Activated T-cell treated with anti-CD3 and anti-CD28 coated beads, Interleukin-2, amount 50 U/mL, for 72 hours (primary cell): ENCODE measurements at places on chromosomes 7 and 10. TPM values are rescaled to one million over a fixed set of nuclear protein-coding genes. Genes with fewer than 3 reads are reported as not detected.

The CDK5 gene
- 9.4 TPM for total RNA-seq

The FAM53B gene
- 37.7 TPM for total RNA-seq

The SLC26A4 gene
- 7.9 TPM for total RNA-seq

GRCh38 chr10:6170638-6171037 is 32.1 kb upstream of the PFKFB3 start:
- no peaks in the 10 kb centered on the region for H3K27me3 ChIP-seq
- H3K27ac ChIP-seq: peak overlapping the region; percentile 83
- no peak for DNase-seq
- H3K36me3 ChIP-seq: peaks cover 33% of the 10 kb centered on the region
- H3K4me3 ChIP-seq: no peak overlapping the region
- H3K4me1 ChIP-seq: peaks cover 97% of the 10 kb centered on the region

GRCh38 chr10:79051766-79052165 is 17.0 kb upstream of the ZMIZ1 start:
- no peak overlapping the region for H3K27ac ChIP-seq
- H3K4me3 ChIP-seq: no peak overlapping the region
- peaks cover 37% of the 10 kb centered on the region for H3K4me1 ChIP-seq
- H3K36me3 ChIP-seq: no peaks in the 10 kb centered on the region
- H3K27me3 ChIP-seq: no peaks in the 10 kb centered on the region

DNA sequence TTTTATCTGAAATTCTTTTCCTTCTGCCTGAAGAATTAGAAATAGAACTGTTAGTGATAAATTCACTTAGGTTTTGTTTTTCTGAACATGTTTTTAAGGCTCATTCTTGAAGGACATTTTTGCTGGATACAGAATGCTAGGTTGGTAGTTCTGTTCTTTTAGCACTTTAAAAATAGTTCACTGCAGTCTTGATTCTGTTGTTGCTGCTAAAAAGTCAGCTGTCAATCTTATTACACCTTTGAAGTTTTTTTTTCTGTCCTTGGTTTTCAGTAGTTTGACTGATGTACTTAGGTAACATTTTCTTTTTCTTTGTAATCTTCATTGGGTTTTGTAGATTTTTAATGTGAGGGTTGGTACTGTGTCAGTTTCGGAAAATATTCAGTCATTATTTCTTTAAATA is 48.7 kb downstream of the C1GALT1 start:
- H3K36me3 ChIP-seq: peaks cover 26% of the 10 kb centered on the region
- peaks cover 11% of the 10 kb centered on the region for H3K4me1 ChIP-seq
- DNase-seq: no peak
- no peak overlapping the region for H3K4me3 ChIP-seq

- no peaks in the 10 kb centered on the region for H3K4me1 ChIP-seq
- no peak overlapping the region for H3K27ac ChIP-seq
- no peaks in the 10 kb centered on the region for H3K36me3 ChIP-seq
- no peak for DNase-seq
- H3K4me3 ChIP-seq: no peak overlapping the region
These were observed 218.5 kb upstream of the TMEM196 start for GRCh38 chr7:19991936-19992335.

GRCh38 chr10:47311932-47312662 is 10.2 kb upstream of the GDF2 start:
- H3K36me3 ChIP-seq: no peaks in the 10 kb centered on the region
- no peaks in the 10 kb centered on the region for H3K27me3 ChIP-seq
- peaks cover 13% of the 10 kb centered on the region for H3K4me1 ChIP-seq
- no peak overlapping the region for H3K27ac ChIP-seq

DNA sequence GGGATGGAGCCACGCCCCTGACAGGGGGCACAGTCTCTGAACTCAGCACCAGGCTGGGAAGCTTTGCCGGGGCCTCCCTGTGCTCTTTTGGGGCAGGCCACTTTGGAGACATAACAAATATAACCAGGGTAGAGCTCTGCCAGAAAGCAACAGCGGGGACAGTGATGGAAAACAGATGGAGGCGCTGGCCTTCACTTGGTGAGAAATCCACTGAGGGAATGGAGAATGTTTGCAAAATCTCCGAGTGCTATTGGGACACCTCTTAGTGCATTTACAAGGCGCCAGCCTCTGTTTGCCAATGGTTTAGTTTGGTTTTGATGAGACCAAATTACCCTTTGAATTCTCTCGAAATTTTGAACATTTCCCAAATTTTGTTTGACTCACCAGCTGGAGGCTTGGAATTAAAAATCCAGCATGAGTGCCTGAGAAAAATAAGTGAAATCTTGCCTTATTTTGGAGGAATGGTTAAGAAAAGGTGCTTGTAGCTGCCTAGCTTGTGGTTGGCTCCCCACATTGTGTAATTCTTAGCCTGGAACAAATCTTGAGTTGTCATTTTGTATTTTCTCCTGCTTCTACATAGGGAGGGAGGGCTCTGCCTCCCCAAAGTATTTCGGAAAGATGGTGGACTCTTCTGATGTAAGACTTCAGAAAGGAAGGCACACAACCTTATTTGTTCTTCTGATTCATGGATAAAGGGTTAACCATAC is 980.5 kb downstream of the LRMDA start:
- H3K4me3 ChIP-seq: no peak overlapping the region
- no peaks in the 10 kb centered on the region for H3K27me3 ChIP-seq
- no peak for DNase-seq
- no peak overlapping the region for H3K27ac ChIP-seq
- H3K4me1 ChIP-seq: no peaks in the 10 kb centered on the region
- H3K36me3 ChIP-seq: no peaks in the 10 kb centered on the region

- H3K4me3 ChIP-seq: no peak overlapping the region
- H3K27ac ChIP-seq: no peak overlapping the region
- H3K36me3 ChIP-seq: no peaks in the 10 kb centered on the region
- no peaks in the 10 kb centered on the region for H3K4me1 ChIP-seq
- DNase-seq: no peak
These were observed 180.8 kb upstream of the TNS3 start for GRCh38 chr7:47762746-47763062.

GRCh38 chr10:63574011-63574410 is 52.8 kb downstream of the REEP3 start:
- peaks cover 10% of the 10 kb centered on the region for H3K36me3 ChIP-seq
- no peak overlapping the region for H3K27ac ChIP-seq
- no peak overlapping the region for H3K4me3 ChIP-seq
- peaks cover 22% of the 10 kb centered on the region for H3K4me1 ChIP-seq
- no peak for DNase-seq

GRCh38 chr7:70907259-70908247 is 224.4 kb upstream of the GALNT17 start:
- DNase-seq: no peak
- H3K27ac ChIP-seq: no peak overlapping the region
- H3K4me3 ChIP-seq: no peak overlapping the region
- no peaks in the 10 kb centered on the region for H3K36me3 ChIP-seq
- peaks cover 6% of the 10 kb centered on the region for H3K27me3 ChIP-seq
- H3K4me1 ChIP-seq: no peaks in the 10 kb centered on the region
